Breast epithelium (tissue), 4 donors: ENCODE measurements at places on chromosomes 7 and 10. TPM values are rescaled to one million over a fixed set of nuclear protein-coding genes. Genes with fewer than 3 reads are reported as not detected.

HOXA3 gene
- 4.5 TPM for total RNA-seq

MRC1 gene
- 29.3 TPM for total RNA-seq

- DNase-seq = no peak
Measured at GRCh38 chr7:108503112-108504026, 22.6 kb downstream of the PNPLA8 start.

GRCh38 chr10:32985775-32986350 lies 27.8 kb upstream of the ITGB1 start:
- no peak for DNase-seq

DNA sequence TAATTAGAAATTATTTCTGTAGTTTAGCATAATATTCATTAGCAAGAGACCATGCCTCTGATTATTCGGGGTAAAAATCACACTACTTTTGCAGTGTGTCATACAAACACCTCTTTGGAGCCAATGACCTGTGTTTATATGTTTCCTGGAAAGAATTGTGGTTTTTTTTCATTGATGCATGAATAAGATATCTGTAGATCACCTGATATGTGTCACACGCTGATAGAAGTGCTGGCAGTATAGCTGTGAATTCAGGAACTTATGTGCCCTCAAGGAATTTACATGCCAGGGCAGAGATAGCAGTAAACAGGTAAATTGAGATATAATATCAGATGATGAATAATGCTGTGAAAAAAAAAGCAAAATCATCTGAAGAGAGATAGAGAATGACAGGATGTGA lies 118.2 kb downstream of the VPS50 start:
- DNase-seq = no peak

DNA sequence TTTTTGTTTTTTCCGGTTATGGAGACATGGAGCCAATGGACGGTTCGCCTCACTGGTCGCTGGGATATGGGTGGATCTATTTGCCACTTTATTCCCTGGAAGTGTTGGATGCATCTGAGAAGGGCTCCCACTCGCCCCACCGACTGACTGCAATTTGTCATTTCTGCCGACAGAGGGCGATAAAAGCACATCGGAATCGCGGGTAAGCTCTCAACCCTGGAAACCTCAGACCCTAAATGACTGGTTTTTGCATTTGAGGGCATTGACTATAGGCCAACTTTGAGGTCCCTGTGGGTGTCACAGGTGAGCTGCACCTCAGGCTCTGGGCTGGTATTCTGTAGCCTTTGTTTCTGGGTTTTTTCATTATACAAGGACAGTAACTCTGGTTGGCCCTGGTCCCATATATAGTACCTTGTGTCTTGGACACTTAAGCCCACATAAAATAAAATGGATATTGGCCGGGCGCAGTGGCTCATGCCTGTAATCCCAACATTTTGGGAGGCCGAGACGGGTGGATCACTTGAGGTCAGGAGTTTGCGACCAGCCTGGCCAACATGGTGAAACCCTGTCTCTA lies 11.9 kb upstream of the OPALIN start:
- DNase-seq = peak; percentile 25

DNA sequence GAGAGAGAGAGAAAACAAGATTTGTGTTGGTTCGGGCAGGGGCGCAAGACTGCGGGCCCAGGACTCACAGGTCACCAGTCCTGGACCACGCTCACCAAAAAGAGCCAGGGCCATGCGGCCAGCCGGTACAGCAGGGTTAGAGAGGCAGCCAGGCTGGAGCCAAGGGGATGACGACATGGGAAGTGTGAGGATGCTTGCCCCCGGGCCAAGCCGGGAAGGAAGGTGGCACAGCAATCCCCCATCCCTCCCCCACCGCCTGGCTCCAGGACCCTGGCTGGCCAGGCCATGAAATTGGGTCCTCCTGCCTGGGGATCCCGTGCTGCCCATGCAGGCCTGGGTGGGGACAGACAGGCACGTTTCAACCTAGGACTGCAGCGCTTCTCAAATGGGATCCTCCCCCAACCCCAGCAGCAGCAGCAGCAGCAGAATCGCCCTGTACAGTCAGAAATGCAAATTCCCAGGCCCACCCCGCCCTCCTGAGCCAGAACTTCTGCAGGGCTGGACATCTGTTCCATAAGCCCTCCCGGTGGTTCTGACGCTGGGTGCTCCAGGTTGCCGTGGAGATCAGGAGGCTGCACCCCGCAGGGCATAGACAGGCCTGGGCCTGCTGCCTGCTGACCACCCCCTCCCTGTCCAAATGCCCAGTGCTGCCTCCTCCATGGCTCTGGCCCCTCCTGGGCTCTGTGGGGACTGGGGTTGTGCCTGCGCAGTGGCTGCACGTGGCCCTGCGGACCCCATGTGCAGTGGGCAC lies 35.0 kb downstream of the YKT6 start:
- DNase-seq = no peak
